Stimulated activated CD8-positive, alpha-beta memory T cell treated with anti-CD3 and anti-CD28 coated beads, Interleukin-15, amount 100 ng/mL, for 48 hours (primary cell): ENCODE measurements at places on chromosomes 3 and 15.
A peak's percentile ranks its signal among the peaks of the same experiment; 100 is the strongest.

DNA sequence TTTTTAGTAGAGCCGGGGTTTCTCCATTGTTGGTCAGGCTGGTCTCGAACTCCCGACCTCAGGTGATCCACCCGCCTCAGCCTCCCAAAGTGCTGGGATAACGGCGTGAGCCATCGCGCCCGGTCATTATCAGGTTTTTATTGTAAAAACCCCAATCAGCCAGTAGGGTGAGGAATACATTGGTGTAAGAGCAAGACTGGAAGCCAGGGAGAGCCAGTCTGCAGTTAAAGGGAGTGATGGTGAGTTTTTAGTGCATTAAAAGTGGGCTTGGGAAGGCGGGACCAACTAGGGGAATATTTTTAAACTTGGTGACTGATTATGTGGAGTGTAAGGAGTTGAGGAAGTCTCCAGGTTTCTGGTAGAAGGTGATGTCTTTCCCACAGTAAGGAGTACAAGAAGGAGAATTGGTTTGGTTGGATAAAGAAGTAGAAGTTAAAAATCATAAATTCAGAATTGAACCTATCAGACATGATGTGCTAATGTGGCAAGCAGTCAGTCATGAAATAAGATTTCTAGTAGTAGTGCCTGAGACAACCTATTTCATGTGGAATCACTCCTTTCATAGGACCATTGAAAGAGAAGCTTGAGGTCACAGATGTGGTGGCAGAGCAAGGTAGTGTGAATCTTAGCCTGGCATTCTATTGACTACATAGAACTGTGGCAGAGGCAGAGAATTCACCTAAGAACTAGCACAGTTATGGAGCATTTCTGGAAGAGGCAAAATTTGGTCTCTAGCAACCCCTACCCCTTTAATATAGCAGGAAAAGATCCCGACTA is 2.4 kb upstream of the DCBLD2 start:
- DNase-seq, result no peak

DNA sequence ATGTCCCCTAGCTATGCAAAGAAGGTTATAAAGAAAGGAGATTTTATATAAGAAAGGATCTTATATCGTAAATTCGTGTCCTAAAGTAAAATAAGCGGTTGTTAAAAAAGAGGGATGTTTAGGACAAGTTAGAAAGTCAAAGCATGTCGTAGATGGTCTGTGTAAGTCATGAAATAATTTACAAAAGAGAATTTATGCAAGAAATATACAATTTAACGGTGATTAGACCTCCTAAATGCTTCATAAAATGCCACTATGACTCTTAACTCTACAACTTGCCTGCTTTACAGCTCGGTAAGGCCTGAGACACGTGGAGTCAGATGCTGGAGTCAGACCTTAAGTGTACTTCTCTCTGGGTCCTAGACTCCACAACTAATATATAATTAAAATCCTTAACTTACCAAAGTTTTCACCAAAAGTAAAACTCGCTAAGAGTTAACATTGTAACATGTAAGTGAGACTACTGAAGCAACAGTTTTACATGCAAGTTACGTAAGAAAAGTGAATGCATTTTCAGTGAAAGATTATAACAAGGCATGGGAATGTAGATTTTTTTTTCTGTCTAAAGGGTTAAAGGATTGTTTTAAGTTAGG is 13.3 kb upstream of the SRPRB start:
- DNase-seq, result no peak

DNA sequence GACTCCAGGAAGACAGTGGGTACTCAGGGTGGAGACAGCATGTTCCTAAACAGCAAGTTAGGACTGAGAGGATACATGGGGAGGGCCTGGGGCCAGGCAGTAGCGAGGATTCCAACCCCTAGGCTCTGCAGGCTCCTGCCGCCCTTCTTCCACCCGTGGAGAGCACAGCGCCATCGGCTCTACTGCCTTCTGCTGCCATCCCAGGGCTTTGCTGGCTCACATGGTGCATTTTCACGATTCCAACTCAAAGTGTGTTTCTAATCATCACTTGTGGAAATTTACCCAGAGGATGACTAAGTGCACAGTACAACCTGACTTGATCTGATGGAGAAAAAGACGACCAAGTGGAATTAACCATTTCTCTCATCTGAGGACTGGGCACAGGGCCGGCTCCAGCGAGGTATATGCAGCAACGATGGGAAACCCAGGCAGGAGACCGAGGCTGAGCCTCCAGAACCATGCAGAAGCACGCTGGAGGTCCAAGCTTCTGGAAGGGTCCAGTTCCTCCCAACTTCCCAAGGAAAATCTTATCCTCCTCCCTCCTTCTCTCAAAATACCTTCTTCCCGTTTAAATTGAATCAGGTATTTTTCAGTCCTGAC is 104.6 kb downstream of the LRIG1 start:
- no peak for DNase-seq

DNA sequence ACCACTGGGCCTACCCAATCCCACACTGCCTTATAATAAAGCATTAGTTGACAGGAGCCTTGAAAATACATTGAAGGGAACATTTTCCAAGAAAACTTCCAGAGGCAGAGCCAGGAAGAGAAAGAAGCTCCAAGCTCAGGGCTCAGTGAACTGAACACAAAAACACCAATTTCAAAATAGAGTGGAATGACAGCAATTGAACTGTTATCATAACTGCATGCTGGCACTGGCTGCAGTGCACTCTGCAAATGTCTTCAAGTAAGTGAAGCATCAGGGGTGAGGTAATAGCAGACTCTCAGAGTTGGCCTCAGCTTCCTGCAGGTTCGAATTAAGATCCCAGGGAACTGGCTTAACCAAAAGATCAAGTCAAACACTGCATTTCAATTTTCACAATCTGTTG is 388.0 kb upstream of the WNT5A start:
- no peak for DNase-seq

DNA sequence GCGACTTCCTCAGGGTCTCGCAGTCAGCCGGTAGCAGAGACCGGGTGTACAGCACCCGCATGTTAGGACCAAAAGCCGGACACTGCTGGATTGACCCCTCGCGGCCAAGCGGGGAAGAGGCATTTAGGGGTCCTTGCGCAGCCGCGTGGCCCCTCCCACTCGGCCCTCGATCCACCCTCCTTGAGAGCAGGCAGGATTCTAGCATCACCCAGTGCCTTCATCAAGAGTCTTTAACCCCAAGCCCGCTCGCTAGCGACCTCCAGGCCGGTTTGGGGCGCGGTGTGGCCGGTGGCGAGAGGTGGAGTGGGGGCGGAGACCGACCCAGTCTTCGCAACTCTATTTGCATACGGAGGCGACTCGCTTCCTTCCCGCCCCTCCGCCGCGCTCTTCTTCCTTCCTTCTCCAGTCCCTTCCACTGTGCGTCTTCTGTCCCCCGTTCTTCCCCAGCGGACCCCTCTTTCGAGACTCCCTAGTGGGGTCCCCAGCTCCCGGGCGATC is at the start of gene ST6GAL1:
TSS of gene ST6GAL1 (plus strand) at position 384 of the 498 bp plus-strand sequence. CDS start 112,178 bp downstream, outside the sequence.
- DNase-seq, result peak; percentile 74

DNA sequence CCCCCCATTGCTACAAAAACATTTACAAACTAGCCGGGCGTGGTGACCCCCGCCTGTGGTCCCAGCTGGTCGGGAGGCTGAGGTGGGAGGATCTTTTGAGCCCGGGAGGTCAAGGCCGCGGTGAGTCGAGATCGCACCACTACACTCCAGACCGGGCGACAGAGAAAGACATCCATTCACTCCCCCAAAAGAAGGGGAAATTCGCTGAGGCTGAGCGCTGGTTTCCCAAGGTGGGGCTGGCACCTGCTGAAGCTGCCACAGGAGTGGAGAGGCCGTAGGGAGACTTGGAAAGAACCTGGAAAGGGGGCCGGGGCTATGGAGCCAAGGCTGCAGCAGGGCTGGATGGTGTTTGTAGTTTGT is 732 bp upstream of the CRTC3 start:
- no peak for DNase-seq

DNA sequence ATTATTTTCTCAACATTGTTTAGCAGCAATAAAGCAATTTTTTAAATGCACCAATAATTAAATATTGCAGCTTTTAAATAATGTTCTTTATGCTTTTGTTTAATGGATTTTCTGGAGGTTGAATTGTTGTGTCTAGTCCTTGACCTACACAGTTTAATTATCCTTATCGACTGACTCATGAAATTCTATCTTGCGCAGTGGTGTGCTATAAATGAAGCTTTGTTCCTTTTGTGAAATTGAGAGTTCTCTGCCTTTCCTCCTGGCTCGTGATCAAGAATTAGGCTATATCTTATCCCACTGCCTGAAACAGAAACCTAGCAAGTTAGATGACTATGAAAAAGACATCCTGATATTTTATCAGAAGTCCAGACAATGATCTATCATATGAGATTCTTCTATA is 37.0 kb upstream of the PIK3R4 start:
- no peak for DNase-seq

DNA sequence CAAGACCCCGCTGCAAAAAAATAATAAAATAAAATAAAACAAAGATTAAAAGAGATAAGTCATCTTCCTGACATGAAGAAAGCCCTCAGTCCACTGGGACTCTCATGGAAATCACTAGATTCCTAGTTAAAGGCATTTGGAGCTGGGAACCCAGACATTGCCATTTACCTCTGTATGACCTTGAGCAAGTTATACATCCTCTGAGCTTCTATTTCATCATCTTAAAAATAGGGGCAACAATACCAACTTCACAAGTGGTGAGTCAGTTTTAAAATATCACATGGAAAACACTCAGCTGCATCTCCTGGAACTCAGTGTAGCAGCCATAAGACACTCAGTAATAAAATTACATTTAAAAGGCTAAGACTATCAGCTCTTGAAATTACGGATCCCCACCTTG is 334.8 kb downstream of the ERC2 start:
- no peak for DNase-seq

DNA sequence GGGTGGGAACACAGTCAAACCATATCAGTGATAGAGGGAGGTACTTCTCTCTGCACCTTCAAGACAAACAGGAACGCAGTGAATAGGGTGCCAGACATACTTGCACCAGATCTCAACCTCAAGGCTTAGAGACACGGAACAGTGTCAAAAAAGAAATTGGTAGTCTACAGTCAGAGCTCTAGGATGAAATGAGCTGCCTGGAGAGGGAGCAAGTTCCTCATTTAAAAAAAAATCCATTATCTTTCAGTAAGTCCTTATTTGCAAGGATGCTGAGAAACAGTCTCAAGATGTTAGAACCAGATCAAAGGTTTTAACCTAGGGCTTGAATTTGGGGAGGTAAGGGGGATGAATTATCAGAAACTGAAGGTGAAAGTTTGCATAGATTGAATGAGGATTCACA is 20.2 kb upstream of the LMCD1 start:
- DNase-seq, result no peak

GRCh38 chr3:117932441-117932840 is 1102.2 kb downstream of the IGSF11 start:
- DNase-seq, result no peak

DNA sequence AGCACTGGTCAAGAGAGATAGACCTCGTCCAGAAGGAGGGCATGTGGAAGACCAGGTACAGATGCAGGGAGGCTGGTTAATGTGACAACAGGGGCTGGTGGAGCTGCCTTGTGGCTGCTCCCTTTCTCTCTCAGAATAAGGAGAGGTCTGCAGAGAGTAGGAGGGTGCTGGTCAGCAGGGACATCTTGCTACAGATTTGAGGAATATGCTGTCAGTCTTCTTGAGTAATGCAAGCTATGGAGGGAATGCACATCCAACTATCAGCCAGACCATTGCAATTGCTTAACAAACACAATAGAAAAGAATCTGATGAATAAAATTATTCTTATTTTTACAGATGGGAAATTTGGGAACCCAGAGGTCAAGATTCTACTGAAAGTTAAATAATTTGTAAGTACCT is 20.3 kb upstream of the SIAH2 start:
- DNase-seq, result no peak

DNA sequence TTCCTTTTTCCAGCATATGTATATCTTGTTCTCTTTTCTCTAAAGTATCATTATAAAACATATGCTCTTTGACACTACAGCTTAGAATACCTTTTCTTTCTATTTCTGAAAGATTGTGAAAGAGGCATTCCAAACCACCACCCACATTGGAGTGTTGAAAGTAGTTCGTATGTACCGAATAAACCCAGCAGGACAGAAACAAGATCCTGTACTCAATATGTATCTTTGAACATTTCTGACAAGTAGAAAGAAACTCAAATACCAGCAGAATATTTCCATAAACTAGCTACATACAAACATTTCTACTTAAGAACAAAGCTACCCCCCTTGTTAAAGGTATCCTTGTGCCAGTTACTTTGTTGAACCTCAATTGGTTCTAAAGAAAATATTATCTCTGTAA is 415.3 kb upstream of the ALCAM start:
- no peak for DNase-seq

DNA sequence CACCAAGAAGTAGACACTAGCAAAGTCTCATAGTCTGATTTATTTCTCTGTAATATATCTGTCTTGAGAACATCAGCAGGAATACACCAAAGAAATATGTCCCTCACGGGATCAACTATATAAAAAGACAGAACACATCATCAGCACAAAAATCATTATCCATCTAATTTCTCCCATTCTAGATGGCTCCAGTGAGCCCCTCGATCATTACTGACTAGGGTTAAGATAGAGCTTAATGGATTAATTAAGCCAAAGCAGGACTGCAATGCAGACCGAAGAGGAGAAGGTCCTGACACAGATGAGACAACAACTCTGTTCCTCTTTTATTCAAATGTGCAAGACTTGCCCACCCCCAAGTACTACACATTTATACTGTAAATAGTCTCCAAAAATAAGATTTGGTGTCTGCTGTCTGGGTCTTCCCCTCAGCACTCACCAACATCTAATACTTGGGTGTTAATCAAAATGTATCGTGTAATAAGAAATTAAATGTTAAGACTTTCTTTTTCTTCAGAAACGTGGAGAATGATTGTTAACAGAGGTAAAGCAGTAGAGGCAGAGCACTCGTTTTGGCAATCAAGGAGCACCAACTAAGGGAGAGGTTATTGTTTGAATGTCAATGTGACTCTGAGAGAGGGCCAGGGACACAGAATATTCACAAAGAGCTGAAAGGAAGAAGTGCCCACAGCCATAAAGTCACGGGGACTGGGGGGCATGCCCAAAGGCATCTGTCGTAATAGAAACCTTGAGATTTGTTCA is 133.6 kb downstream of the TIGIT start:
- DNase-seq, result no peak
